Cortex of kidney (tissue), 1 donor: ENCODE measurements at places on chromosomes 16 and 17.

- DNase-seq, result no peak
These were observed 13.6 kb downstream of the CLEC16A start for GRCh38 chr16:10957771-10958482.

GRCh38 chr16:88616320-88616719 is 22.1 kb upstream of the IL17C start:
- no peak for DNase-seq

DNA sequence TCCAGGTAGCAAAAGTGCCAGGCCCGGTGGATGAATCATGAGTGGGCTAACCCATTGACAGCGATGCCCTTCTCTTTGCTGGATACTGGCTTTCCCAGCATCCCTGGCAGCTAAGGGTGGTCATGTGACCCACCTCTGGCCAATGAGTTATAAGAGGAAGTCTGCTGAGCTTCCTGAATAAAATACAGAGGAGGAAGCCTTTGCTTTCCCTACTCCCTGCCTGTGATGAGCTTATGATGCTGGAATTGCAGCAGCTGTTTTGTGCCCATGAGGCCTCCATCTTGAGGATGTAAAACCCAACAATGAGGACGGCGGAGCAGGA is 15.0 kb upstream of the ATP2A3 start:
- DNase-seq, result no peak

GRCh38 chr17:27625856-27626255 is 5.1 kb upstream of the LGALS9 start:
- no peak for DNase-seq

DNA sequence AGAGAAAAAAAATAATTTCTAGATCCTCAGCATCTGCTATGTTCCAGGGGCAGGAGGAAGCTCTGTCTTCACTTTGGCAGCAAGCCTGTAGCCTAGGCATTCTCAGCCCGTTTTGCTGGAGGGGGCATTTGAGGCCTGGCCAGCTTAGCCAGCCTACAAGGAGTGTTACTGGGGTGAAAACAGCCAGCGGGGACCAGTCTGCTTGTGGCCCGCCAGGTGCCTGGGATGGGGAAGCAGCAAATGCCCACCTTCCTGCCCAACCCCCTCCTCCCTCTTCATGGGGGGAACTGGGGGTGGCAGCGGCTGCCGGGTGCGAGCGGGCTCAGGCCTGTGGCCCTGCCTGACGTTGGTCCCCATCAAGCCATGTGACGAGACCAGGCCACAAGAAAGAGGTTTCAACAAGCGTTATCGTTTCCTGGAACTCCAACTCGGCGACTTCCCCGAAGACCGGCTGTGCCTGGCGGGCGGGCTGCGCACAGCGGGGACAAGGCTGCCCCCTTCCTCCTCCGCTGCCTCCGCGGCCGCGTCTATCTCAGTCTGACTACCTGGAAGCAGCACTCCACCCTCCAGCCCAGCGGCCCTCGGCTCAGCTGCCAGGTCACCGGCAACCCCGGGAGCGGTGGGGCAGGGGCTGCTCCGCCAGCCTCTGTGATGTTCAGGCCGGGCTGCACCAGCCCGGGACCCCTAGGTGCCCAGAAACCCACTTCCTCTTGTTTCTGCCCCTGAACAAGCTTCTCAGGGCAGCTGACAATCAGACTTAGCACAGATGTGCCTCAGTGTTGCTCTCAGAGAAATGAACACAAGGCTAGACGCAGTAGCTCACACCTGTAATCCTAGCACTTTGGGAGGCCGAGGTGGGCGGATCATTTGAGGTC is 22.9 kb downstream of the SOCS1 start:
- DNase-seq, result no peak

DNA sequence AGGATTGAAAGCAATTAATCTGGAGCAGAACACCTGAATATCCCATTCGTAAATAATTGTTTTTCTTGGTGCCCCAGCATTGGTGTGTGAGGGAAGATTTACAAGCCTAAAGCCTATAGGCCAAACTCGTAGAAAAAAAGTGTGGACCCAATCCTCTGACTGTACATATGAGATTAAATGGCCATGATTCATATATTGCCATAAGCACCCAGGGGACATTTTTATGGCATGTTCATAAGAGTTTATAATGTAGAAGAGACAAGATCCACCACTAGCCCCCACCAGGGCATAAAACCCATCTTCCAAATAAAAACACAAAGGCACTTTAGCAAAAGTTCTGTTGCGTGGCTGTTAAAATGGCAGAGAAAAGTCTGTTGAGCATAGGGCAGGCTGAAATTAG is 15.5 kb upstream of the SALL1 start:
- DNase-seq, result no peak

- DNase-seq, result no peak
These were observed 2.8 kb upstream of the RAPGEFL1 start for GRCh38 chr17:40174514-40174913.
